NCI-H2081 (cell line): ENCODE measurements at places on chromosomes 2 and 18.

GRCh38 chr2:65264821-65265670, 37.4 kb downstream of the ACTR2 start:
- DNase-seq = peak; percentile 61

- no peak for DNase-seq
These were observed 57.8 kb upstream of the HS6ST1 start for GRCh38 chr2:128376241-128377041.

- peak; percentile 69 for DNase-seq
These were observed 1.1 kb downstream of the HK2 start for GRCh38 chr2:74834792-74835755.

DNA sequence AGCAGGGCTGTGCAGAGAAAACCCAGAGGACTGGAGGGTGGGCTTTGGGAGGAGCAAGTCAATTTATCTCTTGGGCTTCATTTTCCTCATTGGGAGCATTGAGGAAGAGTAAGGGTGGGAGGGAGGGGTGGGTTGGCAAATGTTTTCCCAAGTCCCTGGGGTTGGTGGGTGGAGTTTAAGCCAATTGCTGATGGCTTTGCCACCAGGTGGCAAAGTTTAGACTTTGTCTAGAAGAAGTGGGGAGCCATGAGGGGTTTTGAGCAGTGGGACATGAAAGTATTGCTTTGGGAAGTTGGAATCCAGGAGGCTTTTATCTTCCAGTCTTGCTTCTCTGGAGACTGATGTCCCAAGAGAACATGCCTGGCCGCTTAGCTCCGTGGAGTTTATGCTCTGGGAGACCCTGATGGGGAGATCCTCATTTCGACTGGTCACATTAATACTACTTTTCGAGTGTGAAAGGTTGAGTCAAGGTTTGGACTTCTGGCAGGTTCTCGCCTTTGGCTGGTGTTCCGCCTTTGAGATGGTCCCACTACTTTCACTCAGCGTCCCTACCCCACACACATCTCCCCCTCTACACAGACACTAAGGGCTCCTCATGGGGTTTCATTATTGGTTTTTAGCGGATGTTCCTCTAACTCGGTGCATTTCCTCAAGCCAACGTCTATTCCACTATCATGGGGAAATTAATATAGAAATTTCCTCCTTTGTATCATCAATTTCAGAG, 126.7 kb downstream of the PRKCE start:
- DNase-seq = no peak

DNA sequence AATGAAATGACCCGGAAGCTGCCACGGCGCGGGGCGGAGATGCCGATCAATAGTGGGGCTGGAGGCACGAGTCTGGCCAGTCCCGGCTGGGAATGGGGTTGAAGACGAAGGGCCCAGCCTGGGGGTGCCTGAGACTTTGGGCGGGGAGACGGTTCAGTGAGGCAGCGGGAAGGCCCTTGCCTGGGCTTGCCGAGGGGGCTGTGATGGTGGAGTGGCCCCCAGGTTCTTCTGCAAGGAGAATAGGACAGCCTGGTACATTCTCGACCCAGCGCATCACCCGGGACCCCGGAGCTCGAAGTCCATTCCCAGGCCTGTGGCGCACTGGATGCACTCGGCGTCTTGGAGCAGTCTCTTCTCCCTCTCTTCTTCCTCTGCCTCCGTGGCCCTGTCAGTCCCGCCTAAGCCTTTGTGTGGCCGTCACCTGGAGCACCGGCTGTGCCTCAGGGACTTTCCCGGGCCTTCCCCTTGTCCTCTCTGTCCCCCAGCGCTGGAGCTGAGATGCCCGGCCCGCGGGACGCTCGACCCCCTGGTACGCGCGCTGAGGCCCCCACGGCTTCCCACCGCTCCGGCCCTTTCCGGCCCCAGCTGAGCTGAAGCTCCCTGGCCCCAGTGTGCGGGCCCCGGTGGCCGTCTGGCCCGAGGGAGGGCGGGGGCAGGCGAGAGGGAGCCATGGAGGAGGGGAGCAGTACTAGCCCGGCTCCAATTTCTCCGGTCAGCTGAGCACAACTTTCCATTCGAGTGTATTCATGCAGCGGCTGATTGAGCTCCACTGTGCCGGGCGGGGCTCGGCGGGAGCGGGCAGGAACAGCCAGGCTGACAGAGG, 8.0 kb downstream of the SIX3 start:
- no peak for DNase-seq

DNA sequence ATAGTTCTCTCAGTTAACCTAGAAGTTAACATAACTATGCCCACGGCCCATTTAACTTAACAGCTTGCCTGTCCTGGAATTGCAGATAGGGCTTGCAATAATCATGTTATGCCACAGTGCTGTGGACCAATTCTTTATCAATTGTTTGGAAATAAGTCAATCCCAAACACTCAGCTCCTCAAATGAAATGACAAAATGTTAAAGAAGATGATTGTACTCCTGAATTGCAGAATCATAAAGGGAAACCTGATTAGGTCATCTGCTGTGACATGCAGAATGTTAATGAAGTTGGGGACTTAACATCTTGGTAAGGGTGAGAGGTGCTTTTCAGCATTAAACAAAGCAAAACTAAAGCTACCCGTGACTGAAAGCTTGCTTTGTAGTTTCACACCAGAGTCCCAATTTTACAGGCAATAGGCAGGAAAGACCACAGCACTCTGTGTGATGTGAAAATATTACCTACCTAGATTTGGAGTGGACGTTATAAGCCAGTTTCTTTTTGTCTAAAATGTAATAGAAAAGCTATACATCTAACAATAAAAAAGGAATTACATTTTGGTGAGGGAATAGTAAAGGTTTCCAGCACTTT, 364.0 kb downstream of the GPD2 start:
- DNase-seq = no peak

GRCh38 chr2:8328217-8328616, 353.6 kb upstream of the ID2 start:
- no peak for DNase-seq

DNA sequence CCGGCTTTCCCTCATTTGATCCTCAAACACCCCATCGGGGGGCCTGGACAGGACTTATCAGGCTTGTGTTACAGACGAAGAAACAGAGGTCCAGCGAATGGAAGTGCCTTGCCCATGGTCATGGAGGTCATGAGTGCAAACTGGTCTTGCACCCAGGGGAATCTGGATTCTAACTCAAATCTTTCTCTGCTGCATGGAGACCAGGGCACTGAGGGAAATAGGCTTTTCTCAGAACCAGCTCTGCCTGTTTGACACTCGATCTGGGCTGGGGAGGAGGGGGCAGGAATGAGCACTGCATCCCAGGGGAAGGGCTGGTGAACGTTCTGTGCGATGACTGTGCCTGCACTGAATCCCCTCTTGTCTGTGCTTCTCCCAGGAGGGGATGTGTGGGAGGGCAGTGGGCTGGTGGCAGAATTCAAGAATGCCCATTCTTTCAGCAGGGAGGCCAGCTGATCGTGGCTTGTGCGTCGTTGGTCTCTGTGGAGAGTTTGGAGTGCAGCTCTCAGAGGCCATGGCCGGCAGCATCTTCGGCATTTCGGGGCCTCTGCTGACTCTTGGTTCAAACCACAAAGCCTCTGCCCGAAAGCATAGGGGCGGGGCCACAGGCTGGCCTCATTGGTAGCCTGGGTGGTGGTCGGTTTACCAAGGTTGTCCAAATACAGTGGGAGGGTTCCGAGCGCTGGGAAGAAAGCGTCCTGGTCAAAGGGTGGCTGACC, 171.6 kb downstream of the DDX1 start:
- no peak for DNase-seq

GRCh38 chr2:241940329-241940728, 70.8 kb downstream of the RTP5 start:
- DNase-seq = no peak

DNA sequence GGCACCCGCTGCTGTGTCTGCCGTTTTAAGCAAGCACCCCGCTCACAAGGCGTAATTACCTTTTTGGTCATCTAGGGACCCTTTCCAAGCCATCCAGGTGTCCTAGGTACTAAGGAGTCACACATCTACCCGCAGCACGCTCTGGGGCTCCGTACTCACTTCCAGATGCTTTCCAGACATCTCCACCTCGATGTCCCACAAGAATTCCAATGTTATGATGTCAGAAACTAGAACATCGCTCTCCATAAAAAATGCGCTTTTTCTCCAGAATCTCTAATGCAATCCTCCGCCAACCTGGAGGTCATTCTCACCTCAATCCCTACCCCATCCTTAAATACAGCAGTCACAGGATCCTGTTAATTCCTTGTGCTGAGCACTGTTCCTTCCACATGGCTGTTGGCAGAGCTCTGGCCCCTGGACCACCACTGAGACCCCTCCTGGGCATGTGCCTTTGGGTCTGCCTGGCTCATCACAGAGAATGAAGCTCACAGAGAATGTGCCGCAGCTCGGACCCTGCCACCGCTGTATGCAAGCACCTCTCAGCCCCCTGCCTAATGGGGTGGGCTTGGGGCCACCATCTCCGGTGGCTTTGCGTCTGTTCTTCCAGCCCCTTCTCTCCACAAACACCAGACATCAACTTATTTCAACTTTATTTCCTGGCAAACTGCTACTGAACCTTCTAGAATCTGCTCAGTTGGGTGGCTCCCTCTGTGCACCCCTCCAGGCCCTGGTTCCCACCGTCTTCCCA, 4.6 kb upstream of the PXDN start:
- no peak for DNase-seq

GRCh38 chr2:24691806-24692205, 101.4 kb downstream of the PTRHD1 start:
- no peak for DNase-seq

GRCh38 chr18:62369129-62369644, 44.1 kb downstream of the TNFRSF11A start:
- DNase-seq = no peak

DNA sequence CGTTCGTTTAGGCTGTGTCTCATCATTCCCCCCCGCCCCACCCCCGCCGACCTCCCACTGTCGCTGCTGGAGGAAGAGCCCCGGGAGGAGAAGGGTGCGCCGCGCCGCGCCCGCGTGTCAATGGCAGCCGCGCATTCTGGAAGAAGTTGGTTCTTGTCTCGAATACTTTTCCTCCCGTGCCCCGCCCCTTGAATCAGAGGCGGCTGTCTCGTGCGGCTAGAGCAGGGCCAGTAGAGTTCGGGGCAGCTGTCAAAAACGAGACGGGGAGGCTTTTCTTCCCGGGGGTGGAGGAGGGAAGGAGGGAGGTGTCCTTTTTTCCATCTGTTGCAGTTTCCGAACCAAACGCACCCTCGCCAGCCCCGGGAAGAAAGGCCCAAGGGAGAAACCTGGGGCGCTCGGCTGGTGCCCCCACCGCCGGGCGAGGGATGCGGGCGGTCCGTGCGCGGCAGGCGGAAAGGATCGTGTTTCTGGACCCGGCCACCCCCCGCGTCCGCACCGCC, 410 bp upstream of the TGIF1 start:
- peak; percentile 47 for DNase-seq

- DNase-seq = no peak
These were observed 103.6 kb upstream of the TMEM200C start for GRCh38 chr18:5998907-5999306.

DNA sequence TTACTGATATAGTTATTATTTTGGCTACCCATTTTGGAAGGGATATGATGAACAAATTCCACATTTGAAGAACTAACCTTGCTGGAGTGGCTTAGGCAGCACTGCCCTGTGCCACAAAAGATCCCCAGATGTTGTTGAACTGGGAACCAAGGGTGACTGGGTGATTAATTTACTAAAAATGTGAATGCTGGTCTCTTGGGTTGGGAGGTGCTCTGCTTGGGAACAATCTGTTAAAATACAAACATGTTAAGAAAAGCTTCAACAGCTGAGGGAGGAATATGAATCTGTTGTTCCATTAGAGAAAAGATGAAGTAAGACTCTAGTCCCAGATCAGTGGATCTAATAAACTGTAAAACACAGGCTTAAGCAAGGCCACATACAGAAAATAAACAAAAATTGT, 1860.1 kb downstream of the SUCLG1 start:
- DNase-seq = no peak

- no peak for DNase-seq
These were observed 6.3 kb downstream of the LOXHD1 start for GRCh38 chr18:46650681-46651080.

GRCh38 chr18:7721532-7721931, 154.4 kb downstream of the PTPRM start:
- DNase-seq = no peak

GRCh38 chr18:463827-464541, 36.5 kb downstream of the COLEC12 start:
- DNase-seq = no peak

DNA sequence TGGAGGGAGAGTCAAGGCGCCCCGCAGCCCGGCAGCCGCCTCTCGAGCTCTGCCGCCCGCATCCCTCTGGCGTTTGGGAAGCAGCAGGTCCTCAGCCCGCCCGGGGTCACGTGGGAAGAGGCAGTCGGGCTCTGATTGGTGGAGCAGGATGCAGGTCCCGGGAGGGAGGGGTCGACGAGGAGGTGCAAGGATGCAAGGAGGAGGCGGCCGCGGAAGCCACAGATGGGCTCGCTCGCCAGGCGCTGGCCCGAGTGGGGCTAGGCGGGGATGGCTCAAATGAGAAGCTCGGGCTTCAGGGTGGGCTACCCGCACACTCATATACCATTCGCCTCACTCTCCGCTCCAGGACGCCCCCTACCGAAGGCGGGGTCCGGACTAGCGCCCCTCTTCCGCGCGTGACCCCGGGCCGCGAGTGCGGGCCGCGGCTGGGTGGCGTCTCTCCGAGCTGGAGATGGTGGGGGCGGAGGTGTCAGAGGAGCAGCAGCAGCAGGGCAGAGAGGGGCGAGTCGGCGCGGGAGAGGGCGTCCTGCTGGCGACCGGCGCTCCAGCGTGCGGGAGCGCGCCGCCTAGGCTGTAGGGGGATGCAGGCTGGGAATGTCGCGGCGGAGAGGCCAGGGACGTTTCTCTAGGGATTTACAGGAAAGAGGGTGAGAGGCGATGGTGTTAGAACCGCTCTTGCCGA, at the start of gene TMEFF2:
Gene TMEFF2 (minus strand): TSS at position 68 of the 682 bp plus-strand sequence. CDS start 409 bp downstream, outside the sequence.
- DNase-seq = peak; percentile 88

DNA sequence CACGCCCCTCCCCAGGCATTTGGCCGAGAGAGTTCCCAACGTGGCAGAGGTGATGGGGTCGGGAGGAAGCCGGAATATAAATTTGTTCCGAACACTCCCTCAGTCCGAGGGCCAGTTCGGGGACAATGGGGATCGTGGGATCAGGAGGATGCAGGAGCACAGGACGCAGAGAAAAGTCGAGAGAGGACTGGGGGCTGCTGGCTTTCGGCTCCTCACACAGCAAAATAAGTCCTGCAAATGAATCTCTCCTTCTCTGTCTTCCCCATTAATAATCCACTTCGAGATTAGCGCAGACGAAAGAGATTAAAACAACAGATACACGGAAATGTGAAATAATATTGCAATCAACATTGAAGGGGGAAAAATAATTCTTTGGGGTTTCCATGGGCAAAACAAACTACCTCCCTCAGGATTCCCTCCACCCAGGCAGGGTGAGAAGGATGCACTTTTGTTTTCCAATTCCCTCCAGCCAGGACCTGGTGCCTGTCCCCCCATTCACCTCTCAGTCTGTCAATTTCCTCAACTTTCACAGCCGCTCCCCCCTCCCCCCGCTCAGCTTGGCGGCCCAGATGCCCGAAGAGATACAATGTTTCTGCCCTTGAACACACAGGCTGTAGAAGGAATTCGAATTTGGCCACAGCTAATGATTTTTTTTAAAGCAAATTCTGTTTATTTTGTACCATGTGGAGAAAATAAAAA, 3.1 kb upstream of the ZEB2 start:
- no peak for DNase-seq

GRCh38 chr2:211512806-211513205, 956.4 kb downstream of the CPS1 start:
- no peak for DNase-seq
